ENCODE measurements at places on chromosomes 5 and 9.

DNA sequence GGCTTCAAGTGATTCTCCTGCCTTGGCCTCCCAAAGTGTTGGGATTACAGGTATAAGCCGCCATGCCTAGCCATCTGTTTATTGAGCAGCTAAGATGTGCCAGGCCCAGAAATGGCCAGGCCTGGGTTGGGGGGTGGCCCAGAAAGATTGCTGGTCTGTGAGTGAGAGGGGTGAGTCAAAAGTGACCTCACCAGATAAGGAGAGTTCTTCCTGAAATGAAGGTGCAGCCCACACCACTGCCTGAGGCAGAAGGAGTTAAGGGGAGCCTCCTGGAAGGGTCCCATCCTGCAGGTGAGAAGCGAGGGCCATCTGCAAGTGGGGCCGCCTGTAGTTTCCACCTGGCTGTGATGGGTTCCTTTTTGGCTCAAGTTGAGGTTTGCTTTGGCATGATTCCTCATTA lies 96.9 kb upstream of the KLF4 start:
- peak; percentile 18 for DNase-seq

DNA sequence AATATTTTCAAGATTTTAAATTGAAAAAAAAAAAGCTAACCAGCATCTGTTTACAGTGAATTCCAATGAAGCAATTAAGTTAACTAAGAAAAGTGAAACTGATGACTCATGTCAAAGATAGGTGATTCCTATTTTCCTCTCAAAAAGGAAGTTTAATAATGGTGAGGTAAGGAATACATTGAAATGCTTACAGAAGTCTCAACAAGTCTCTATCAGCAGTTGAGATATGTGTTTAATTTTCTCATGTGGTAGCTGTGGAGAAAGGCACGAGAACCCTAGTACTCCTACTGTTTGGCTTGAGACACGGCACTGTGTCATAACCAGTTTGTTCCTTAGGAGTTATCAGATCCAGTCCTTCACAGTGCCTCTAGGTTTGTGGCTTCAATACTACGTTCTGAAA lies 114.5 kb downstream of the SLC25A46 start:
- no peak for DNase-seq

DNA sequence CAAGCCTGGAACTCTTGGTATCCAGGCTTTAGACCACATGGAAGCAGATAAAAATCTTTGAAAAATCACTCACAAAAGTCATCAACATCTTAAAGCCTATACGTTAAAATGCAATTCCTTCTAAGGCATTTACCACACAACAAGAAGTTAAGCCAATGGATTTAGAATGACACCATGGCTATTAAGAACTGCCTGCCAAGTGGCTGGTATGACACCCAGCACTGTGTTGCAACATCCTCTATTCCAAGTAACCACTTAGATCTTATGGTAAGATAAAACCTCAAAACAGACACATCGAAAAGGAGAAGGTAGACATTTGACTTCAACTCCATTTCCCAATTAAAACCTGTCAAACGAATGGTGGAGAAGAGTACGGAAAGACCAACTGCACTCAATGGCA lies 344.2 kb upstream of the SLC30A5 start:
- no peak for DNase-seq

DNA sequence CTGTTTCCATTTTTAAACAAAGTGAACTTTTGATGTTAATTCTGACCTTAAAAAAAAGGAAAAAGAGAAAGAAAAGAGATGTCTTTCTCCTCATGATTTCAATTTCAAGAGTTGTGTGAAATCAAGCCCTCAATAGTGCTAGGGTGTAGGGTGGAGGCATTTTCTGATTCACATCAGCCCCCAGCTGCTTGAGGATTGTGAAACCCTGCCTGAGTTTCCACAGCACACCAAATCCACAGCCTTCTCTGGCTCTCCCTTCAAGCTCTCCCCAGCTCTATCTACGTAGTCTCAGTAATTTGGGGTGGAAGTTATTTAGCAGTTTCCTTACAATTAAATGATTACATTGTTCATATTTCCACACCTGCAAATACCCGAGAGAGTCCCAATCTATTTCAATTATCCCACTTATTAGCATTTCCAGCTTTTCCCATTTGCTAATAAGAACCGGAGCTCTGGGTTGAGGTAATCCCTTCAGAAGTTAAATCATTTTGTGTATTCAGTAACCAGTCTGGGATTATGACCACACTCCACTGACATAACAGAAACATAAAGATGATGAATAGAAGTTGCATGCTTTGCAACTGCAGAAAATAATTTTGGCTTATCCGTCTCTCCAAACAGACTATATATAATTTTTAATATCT lies 54.9 kb downstream of the MTX3 start:
- DNase-seq, result no peak

- no peak for DNase-seq
Observed at GRCh38 chr5:134651531-134651930, 2.9 kb downstream of the SEC24A start.

- no peak for DNase-seq
Observed at GRCh38 chr9:76902395-76902794, 3.5 kb downstream of the PRUNE2 start.

GRCh38 chr5:90885180-90885868 lies 326.7 kb downstream of the ADGRV1 start:
- no peak for DNase-seq

DNA sequence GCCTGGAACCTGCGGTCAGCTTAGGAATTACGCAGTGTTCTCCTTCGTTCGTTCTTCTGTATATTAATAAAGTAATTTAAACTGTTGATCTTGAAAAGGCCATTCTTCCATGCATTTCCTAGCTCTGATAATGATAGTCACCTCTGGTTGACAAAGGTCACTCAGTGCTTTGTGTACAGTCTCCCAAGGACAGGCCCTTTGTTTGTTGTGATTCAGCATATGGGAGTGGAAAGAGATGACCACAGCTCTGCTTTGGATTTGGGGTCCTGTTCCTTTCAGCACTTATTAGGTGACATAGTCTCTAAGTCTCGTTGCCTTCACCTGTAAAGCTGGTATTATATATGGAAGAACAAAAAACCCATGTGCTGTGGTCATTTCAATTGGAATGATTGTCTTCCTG lies 39.6 kb downstream of the RAD23B start:
- no peak for DNase-seq

DNA sequence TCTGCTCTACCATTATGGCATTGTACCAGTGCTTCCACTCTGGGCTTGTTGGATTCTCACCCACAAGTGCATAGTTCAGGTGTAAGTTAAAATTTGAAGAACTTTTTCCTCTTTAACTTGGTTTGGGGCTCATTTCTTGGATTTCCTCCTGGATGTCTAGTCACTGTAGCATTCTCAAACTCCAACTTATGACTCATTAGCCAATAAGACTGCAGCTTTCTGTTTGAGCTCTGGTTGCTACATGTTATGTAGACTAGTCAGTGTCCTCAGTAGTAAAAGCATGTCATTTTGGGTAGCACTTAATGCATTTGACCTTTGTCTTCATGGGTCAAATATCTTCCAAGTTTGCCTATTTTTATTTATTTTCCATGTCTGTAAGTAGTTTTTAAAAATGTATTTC lies 790.8 kb downstream of the BRINP1 start:
- DNase-seq, result no peak

DNA sequence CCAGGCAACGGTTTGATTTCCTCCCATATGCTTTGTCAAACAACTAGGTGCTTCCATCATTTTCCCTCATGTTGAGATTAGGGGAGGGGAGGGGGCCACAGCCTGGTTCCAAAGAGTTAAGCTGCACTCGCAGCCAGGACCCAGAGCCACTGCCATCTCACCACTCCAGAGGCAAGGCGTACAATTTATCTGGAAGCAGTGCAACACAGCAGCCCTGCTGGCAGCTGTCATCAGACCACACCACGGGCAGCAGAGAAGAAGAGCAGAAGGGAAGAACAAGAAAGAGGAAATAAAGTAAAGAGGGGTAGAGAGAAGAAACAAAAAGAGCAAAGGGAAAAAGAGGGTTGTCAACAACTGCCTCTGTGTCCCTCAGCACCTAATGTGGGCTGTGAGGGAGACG lies 38.9 kb downstream of the MED27 start:
- DNase-seq, result no peak

GRCh38 chr9:71518045-71518827 lies 250.1 kb downstream of the CEMIP2 start:
- no peak for DNase-seq

DNA sequence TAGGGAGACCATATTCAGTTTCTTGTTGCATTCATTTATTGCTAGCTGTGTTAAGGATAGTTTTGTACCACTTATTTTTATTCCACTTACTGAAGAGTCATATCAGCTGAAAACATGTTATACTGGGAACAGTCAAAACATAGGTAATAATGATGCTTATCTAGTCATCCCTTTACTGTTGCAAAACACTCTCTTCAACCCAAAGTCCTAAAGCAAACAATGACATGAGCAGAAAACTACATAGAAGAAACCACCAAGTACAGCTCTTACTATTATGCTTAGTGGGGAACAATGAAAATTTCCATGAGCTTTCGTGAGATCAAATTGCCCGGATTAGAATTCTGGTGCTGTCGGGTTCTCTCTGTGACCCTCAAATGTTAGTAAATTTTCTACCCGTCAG lies 681.4 kb downstream of the NR2F1-AS1 start:
- DNase-seq, result no peak

GRCh38 chr5:82057051-82057450 lies 85.2 kb downstream of the ATG10 start:
- no peak for DNase-seq

GRCh38 chr5:33850100-33850594 lies 41.6 kb downstream of the ADAMTS12 start:
- no peak for DNase-seq

GRCh38 chr5:150159741-150160179 lies 4.1 kb upstream of the PDGFRB start:
- DNase-seq, result no peak

- no peak for DNase-seq
Observed at GRCh38 chr5:32628049-32628844, 42.9 kb downstream of the SUB1 start.

- DNase-seq, result no peak
Observed at GRCh38 chr5:31477516-31477915, 54.4 kb downstream of the DROSHA start.

DNA sequence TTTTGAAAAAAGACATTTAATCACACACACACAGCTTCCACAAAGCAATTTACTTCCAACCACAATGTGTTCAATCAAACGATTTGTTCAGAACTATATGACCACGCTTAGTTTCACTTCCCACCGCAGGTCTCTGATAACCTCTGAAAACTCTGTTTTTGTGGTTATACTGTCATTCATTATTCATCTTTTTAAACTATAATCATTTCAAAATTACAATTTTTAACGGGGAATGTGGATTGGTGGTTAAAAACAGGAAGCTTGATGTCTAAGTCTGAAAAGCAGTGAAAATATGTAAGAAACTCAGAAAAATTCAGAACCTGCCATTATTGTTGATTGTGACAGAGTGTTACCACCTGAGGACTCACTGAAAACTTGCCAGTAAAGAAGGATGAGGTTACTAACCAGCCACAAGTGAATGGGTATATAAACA lies 12.7 kb upstream of the TMEM174 start:
- DNase-seq, result no peak

DNA sequence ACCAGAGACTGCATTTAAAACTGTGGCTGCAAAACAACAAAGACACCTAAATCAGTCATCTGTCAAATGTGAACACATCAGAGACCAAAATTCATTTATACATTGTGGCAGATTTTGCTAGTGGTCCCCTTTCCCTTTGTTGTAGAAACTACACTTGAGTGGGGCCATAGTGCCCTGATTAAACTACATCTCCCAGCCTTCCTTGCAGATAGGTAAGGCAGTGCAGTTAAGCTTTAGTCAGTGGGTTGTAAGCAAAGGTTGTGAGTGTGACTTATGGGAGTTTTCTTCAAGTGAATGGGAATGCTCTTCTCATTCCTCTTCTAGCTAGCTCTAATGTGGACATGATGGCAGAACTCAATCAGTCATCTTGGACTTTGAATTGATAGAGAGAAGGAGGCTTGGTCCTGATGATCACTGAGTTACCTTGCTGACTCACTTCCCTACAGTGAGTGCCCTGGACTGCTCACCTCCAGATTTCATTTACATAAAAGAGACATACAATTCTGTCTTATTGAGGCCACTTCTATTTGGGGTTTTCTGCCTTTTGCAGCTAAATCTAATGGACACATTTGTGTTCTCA lies 35.2 kb upstream of the SPARC start:
- DNase-seq, result no peak

- DNase-seq, result peak; percentile 11
Observed at GRCh38 chr5:115170134-115170928, 623 bp upstream of the TRIM36 start.

DNA sequence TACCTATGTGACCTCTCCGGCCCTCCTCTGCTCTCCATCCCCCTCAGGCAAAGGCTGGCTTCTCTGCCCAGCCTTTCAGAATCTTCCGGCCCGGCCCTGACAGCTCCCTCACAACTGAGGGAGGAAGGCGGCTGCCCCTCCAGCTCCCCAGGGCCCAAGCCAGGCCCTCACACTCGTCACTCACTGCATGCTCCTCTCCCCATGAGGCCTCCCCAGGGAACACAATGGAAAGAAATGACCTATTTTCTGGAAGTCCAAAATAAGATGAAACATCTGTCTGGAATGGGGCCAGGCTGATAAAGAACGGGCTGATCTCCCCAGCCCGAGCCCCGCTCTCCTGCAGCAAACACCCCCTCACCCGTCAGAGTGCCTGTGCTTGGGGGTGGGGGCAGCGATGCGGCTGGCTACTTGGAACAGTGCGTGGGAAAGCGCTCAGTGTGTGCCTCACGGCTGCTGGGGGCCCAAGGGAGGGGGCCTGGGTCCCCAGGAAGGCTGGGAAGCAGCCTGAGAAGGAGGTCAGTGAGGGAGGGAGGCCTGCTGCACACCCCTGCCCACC lies 11.3 kb downstream of the PDGFRB start:
- no peak for DNase-seq

- DNase-seq, result no peak
Observed at GRCh38 chr9:98037357-98037756, 19.2 kb upstream of the NANS start.

GRCh38 chr9:129640871-129641749 lies 841 bp downstream of the ASB6 start:
- no peak for DNase-seq

DNA sequence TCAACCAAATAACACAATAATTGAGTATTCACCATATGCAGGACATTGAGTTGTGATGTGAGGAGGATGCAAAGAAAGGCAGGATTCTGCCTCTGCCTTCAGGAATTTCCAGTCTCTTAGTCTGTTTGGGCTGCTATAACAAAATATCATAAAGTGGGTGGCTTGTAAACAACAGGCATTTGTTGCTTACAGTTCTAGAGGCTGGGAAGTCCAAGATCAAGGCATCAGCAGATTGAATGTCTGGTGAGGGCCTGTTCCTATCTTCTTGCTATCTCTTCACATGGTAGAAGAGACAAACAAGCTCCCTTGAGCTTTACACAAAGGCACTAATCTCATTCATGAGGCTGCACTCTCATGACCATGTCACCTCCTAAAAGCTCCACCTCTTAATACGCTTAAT lies 360.7 kb downstream of the ARHGEF28 start:
- DNase-seq, result no peak
